ENCODE measurements at places on chromosomes 5 and 9.

- DNase-seq, result no peak
Measured at GRCh38 chr5:57911438-57911837, 428.8 kb upstream of the ACTBL2 start.

DNA sequence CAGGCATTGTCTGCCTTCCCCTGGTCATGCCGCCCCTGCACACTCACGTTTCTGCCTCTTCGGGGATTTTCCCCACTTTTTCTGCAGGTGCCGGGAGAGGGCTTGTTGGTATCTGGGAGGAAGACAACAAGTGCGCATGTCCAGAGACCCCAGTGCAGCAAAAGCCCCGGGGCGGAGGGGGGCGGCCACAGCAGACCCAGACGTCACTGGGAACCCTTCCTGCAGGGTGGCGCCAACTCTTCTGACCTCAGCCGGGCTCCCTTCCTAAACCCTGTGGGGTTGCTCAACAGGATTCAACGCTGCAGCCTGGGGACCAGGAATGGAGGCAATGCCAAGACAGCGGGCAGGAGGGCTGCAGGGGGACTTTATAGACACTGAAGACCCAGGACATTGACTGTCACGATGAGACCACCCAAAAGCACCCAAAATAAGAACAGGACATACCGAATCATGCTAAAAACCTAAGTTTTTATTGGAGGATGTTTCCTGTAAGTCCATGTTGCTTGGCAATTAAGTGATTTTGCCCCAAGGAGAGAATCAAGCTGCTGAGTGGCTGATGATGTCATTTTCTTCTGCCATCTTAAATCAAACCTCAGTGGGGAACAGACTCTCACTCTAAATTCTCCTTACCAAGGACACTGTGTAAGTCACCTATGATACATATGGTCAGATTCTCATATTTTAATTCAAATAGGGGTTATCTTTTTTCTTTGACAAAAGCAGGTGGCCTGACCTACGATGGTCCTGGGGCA lies 62.9 kb upstream of the SIMC1 start:
- no peak for DNase-seq

GRCh38 chr9:87776481-87777379 lies 50.8 kb downstream of the CTSL start:
- DNase-seq, result no peak

DNA sequence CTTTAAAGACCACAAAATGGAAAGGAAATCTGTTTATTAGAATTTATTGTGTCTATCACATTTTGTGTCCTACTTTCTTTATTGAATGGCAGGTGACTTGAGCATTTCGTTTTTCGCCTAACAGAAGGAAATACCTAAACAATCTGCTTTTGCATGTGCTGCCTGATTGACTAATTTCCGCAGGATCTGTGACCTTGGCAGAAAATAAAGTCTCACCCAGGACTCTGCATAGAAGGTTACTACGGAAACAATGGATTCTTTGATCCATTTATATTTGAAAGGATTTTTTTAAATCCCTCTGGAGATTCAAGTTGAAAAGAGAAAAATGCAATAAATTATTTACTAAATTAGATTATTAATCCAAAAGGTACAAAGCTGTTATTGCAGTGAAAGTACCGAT lies 61.0 kb upstream of the CAST start:
- no peak for DNase-seq

GRCh38 chr9:37026113-37026930 lies 7.7 kb downstream of the PAX5 start:
- no peak for DNase-seq

- no peak for DNase-seq
Measured at GRCh38 chr5:91369480-91369879, 13.6 kb downstream of the ARRDC3 start.

DNA sequence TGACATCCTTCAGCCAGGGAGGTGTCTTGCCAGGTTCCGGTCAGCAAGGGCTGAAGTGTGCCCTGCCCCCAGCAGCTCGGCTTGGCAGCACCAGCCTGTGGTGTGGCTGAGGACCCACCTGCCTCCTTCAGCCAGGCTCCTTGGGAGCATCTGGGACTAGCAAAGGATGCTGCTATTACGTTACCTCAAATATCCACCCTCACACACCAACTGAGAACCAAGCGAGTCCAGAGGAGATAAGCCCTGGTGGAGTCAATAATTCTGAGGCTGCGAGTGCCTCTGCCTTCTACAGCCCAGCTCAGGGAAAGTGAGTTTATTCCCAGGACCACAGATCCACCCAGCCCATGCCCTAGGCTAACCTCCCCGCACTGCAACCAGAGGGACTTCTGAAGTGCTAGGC lies 57.1 kb upstream of the FSTL4 start:
- no peak for DNase-seq

GRCh38 chr9:136441681-136442245 lies 2.1 kb upstream of the INPP5E start:
- no peak for DNase-seq

GRCh38 chr5:173450188-173450587 lies 122.0 kb upstream of the STC2 start:
- DNase-seq, result no peak

- DNase-seq, result no peak
Measured at GRCh38 chr5:62375627-62376026, 28.1 kb downstream of the DIMT1 start.

DNA sequence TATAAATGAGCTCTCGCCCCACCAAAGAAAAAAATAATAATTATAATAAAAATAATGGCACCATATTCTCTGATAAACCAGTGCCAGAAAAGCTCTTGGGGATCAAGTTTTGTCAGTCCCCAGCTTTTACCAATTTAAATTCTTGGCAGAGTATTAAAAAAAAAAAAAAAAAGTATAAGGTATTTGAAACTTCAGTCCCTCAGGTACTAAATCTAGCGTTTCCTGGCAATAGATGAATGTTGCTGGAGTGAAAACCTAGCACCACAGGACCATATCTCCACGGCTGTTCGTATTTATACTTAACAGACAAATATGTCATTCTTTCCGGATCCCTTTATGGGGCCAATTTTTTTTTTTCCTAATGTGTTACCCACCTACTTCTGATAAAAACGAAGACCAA lies 646.2 kb downstream of the CCDC171 start:
- no peak for DNase-seq

DNA sequence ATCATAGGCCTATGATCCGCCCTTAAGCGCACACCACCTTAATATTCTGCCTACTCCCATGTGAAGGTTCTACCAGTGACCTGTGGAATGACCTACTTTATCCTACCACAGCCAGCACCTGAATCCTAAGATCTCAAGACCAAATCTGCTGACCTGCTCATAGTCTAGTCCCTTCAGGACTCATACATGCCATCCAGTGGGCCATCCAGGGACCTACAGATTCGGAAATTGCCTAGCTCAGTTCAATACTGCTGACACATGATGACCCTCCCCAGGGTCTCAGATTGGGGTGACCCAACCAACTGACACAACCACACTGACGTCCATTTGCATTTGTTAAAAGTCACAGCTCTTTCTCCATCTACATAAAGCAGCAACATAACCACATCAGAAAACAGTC lies 443.8 kb upstream of the ST8SIA4 start:
- DNase-seq, result no peak

GRCh38 chr9:69155341-69156030 lies 18.6 kb upstream of the TJP2 start:
- peak; percentile 55 for DNase-seq

GRCh38 chr5:52024359-52024758 lies 641.1 kb downstream of the ISL1 start:
- no peak for DNase-seq

GRCh38 chr5:33339413-33339812 lies 101.4 kb upstream of the TARS1 start:
- DNase-seq, result no peak

GRCh38 chr9:93392974-93393373 lies 58.5 kb upstream of the FAM120A start:
- DNase-seq, result no peak

DNA sequence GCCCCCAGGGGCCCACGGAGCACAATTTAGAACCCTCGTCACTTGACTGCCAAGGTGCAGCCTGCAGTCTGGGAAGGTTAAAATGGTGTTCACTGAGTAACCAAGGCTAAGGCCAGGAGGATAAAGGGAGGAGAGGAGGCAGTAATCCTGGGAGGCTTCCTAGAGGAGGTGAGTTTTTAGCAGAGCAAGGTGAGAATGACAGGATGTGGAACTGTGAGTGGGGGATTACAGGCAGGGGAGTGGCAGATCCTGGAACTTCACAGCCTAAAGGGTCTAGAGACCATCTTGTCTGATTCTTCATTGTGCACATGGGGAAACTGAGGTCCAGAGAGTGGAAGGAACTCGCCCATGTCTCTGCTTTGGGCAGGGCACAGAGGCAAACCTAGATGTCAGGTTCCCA lies 42.5 kb upstream of the ASS1 start:
- DNase-seq, result no peak

DNA sequence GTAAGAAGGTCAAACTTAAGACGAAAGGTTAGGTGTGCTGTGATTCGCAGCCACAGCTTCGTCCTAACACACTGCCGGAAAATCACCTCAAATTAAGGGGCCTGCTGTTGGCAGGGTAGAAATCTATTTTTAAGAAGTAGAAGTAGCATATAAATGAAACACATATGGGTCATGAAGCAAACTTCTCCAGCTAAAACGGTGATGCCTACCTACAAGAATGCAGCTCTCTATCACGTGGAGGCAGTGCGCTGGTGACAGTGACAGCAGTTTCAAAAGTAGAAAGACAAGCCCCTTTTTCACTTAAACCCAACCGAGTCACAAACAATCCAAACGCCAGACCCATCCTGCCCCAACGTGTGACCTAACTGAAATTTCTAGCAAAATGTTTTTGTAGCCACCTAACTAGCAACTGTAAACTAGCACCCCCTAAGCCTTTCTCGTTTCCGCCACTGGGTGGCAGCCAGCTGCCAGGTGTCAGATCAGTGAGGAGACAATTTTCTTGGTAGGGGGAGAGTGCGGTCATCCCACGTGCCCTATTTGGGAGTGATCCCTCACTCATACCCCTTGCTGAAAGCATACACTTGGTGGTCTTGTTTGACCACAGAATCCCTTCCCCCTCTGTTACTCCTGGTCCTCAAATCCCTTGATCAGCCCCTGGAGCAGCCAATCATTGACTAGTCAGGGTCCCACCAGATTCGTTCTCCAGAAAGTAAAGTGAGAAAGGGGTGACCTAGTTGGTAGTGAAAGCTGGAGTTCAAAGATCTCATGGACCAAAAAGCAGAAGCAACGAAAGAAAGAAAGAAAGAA lies 71.8 kb upstream of the MAMDC2 start:
- peak; percentile 26 for DNase-seq

GRCh38 chr9:120729791-120730241 lies 15.5 kb upstream of the MEGF9 start:
- DNase-seq, result no peak

DNA sequence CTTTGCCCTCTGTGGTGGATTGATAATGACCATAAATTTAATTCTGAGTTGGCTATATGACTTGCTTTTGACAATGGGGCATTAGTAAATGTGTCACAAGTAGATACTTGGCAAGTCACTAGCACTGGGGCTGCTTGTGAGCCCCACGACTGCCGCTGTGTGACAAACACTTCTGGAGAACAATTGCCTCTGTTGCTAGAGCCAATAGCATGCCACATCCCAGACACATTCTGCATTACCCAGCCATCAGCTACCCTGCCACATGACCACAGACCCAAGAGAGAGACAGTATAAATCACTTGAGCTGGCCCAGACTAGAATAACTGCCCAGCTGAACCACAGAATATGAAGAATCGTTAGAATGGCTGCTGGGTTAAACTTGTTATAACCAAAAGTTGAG lies 753.2 kb upstream of the DMAC1 start:
- DNase-seq, result no peak

- no peak for DNase-seq
Measured at GRCh38 chr5:172379481-172379880, 74.8 kb downstream of the SH3PXD2B start.

- no peak for DNase-seq
Measured at GRCh38 chr5:69444127-69444754, 29.3 kb downstream of the MARVELD2 start.

DNA sequence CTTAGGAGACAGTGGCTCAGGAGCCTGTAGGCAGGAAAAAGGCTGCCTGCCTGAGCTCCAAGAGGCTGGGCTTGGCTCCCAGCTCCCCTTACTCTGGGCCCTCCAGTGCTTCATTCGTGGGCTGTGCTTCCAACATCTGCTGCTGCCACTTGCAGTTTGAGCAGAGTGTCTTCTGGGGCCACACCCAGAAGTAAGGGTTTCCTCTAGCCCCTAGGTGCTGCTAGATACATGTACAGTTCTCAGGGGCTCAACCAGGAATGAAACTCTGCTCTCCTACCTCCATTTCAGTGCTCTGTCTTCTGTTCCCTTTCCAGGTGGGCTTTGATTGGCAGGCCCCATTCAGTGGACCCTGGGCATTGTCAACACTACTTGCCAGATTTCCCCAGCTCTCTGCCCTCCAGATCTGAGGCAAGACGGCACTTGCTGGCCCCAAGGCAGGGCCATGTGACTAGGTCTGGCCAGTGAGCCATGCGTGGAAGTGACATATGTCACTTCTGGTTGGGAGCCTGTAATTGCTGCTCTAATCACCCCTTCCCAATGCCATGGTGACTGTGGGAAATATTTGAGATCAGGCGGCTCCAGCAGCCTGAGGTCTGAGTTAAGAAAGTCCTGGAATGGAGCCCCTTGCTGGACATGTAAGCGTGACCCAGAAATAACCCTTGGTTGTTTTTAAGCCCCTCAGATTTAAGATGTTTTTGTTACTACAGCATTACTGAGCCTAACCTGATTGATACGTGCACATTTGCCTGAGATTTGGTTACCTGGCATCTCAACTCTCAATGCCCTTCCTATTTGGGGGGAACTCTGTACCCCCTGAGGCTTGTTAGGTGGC lies 9.4 kb upstream of the BOD1 start:
- no peak for DNase-seq

- DNase-seq, result no peak
Measured at GRCh38 chr5:102545175-102545574, 46.4 kb upstream of the SLCO6A1 start.

DNA sequence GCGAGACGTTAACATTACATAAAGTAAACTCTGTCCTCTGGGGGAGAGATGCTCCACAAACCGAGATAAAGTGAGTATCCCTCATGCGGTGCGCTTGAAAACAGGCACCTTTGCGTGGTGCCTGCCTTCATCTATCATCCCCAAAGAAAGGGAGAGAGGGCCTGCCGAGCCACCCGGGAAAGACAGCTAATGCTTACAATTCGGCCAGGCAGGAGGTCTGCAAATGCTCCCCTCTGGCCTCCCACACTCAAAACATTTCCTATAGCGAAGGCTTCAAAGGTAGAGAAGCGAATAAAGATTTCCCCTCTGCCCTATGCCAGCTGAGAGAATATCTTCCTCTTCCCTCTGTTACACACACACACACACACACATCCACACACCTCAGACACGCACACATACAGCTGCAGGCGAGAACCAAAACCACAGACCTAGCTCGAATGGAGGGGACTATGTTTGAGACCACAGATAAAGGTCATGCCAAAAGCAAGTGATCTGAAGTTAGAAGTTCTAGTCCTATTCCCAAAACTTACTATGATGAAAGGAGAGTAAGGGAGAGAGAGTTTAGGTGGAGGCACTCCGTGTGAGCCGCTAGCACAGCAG lies 132.8 kb downstream of the CRB2 start:
- no peak for DNase-seq

- no peak for DNase-seq
Measured at GRCh38 chr5:91271999-91272398, 111.1 kb downstream of the ARRDC3 start.
